NCI-H2081 (cell line): ENCODE measurements at places on chromosomes 2 and 18.

GRCh38 chr2:164746713-164747112 is 94.9 kb downstream of the COBLL1 start:
- DNase-seq = no peak

GRCh38 chr2:11379558-11379957 is 35.1 kb upstream of the ROCK2 start:
- DNase-seq = no peak

DNA sequence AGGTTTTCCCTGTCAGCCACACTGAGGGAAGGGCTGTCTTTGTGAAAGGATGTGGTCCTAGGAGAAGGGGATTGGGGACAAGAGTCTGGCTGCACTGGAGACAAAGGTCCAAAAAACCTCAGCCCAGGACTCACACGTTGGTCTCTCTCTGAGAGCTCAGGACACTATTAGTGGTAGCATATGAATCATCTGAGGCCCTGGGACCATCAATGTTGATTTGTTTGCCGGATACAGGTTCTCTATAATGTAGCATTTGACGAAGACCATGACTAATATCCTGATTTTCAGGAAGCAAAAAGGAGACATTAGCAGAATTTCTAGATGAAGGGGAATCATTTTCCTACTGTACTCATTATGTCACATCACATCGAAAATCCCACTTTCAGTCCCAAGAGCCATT is 22.2 kb upstream of the DNAH6 start:
- DNase-seq = no peak

DNA sequence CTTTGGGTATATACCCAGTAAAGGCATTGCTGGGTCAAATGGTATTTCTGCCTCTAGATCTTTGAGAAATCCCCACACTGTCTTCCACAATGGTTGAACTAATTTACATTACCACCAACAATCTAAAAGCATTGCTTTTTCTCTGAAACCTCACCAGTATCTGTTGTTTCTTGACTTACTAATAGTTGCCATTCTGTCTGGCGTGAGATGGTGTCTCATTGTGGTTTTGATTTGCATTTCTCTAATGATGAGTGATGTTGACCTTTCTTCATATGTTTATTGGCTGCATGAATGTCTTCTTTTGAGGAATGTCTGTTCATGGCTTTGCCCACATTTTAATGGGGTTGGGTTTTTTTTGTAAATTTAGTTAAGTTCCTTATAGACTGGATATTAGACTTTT is 382.6 kb upstream of the ZNF804A start:
- DNase-seq = no peak

- no peak for DNase-seq
These were observed 58.5 kb upstream of the RAB27B start for GRCh38 chr18:54769526-54770464.

- DNase-seq = no peak
These were observed 202.7 kb downstream of the MTX2 start for GRCh38 chr2:176471949-176472348.
